ENCODE measurements at places on chromosomes 5 and 9.

DNA sequence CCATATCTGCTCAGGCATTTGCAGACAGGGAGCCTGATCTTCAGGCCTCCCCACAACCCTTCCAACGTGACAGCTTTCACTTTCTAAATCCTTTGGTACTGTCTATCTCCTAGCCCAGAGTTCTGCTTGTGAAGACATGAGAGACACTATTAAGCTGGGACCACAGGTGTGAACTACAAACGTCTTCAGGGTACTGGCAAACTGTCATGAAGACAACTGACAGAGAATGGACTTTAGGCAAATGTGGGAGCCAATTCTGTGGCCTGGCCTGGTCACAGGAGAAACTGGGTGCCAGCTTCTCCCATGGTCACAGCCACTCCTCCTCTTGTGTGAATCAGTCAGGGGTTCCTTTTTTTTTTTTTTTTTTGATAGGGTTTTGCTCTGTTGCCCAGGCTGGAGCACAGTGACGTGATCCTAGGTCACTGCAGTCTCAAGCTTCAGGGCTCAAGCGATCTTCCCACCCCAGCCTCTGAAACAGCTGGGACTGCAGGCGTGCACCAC, 10.4 kb downstream of the TRIM14 start:
- no peak for DNase-seq

DNA sequence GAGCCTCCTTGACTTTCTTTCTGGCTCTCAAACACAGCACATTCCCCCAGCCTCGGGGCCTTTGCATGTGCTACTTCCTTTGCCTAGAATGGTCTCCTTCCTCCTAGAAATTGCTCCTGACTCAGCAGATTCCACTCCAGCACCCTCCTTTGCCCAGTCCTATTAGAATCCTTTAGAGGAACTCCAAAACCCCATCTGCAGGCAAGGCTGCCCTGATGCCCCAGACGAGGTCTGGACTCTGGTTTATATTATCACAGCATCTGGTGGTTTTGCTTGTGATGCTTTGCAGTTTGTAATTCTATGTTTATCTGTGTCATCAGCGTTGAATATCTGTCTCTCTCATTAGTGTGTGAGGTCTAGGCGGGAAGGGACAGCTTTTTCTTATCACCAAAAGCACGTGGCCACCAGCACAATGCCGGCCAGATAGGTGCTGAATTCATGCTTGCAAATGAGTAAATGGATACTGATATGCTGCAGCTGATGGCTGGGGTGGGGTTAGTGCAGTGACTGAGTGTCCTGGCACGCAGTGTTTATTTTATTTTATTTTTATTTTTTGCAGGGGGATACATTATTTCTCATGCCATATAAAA, 30.0 kb upstream of the ANKH start:
- no peak for DNase-seq

DNA sequence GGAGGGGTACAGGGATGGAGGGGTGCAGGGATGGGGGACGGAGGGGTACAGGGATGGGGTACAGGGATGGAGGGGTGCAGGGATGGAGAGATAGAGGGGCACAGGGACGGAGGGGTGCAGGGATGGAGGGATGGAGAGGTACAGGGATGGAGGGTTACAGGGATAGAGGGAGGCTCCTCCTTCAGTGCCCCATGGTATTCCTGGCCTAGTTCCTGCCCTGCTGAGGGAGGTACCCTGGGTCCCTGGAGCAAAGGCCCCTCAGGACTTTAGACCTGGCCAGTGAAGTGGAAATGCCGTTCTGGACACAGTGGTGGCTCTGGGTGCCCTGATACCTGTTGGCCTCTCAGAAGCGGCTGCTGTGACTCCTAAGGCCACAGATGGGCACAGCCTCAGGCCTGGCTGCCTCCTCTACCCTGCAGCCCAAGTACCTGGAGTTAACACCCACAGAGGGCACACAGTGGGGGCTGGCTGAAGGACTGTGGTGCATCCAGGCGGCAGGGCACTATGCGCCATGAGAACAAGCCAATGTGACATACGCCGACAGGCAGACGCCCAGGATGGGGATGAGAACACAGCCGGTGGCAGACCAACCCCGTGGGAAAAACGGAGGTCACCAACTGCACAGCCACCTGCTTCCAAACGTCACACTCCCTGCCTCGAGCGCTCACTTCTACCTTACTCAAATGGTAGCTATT, 8.4 kb downstream of the PTGES2 start:
- DNase-seq: no peak

DNA sequence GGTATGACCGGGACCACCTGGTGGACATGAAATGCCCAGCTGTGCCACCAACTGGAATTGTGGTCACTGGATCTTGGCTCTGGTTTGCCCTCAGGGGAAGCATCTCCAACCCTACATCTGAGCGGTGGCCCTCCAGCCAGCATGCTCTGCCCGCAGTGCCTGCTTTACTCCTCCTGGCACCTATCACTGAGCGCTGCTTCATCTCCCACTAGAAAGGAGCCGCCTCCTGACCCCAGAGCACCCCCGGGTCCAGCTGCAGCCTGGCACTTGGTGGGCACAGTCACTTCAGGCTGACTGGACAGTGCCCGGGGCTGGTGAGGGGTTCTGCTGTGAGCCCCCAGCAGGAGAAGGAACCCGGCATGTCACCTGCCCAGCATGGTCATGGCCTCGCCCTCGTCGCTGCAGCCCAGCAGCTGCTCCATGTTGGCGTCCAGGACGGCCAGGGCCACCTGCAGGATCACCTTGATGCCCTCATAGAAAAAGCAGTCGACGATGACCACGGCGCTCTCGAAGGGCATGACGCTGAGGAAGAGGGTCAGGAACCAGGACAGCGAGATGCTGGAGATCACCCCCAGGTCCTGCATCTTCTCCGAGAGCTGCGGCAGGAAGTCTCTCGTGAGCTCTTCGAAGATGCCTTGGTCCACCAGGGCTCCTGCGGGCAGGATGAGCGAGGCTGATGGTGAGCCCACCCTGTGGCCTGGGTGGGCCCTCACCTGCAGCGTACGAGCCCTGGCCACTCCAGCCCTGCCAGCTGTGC, 16.1 kb upstream of the MRNIP start:
- DNase-seq: no peak

- no peak for DNase-seq
Measured at GRCh38 chr5:31682851-31683250, 43.9 kb downstream of the PDZD2 start.

GRCh38 chr9:94996641-94997040, 270.1 kb downstream of the AOPEP start:
- DNase-seq: no peak

Data from NCI-H1930 (cell line).